ENCODE measurements at places on chromosomes 1 and 21.

DNA sequence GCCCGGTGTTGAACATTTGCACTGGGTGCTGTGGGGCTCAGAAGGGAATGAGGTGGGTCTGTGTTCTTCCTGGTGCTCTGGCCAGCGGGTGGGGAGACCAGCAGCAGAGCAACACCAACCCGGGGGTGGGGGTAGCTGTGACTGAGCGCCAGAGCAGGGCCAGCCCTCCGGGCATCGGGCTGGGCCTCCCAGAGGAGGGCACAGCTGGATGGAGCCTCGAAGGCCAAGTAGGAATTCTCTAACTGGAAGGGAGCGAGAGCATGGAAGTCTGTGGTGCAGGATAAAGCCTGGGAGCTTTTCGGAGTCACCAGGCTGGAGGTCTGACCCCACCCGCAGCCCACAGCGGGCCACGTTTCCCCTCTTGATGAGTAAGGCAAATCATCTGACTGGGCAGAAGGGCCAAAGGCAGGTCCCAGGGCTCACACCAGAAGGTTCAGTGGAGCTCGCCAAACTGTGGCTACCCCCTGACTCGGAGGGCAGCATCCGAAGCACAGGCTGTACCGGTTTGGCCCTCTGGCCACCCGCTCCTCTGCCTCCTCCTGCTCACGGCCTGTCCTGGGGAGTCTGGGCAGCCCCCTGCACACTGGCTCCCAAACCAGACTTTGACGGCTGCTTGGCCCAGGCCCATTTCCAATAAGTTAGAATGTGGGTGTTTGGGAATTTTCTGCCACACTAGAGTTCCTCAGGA lies 18.8 kb downstream of the SLC1A7 start:
- peak; percentile 91 for DNase-seq

DNA sequence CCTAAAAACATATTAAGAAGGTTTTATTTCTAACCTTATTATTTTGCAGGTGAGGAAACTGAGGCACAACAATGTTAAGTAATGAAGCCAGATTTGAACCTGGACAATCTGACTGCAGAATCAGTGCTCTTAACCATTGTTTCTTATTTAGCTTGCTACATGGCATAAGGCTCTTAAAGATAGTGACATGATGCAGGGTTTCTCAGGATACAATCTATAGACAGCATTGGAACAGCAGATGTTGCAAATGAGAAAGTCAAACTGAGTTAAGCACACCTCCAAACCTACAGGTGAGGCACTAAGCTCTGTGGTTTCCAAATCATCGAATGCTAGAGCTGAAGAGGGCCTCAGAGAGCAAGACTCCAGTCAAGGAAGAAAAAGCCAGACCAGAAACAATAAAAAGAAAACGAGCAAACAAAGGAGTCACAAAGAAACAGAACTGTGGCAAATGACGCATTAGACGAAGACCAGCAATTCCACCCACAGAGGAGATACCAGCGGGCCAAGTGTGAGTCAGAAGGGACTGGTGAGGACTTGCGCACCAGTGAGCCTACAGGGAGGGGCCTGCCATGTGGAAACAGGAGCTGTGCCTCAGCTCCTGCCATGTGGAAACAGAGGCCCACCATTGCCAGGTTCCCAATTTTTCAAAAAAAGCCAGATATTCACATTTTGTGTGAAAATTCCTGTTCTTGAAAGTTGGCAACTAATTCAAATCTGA lies 14.4 kb downstream of the CD58 start:
- peak; percentile 89 for DNase-seq

DNA sequence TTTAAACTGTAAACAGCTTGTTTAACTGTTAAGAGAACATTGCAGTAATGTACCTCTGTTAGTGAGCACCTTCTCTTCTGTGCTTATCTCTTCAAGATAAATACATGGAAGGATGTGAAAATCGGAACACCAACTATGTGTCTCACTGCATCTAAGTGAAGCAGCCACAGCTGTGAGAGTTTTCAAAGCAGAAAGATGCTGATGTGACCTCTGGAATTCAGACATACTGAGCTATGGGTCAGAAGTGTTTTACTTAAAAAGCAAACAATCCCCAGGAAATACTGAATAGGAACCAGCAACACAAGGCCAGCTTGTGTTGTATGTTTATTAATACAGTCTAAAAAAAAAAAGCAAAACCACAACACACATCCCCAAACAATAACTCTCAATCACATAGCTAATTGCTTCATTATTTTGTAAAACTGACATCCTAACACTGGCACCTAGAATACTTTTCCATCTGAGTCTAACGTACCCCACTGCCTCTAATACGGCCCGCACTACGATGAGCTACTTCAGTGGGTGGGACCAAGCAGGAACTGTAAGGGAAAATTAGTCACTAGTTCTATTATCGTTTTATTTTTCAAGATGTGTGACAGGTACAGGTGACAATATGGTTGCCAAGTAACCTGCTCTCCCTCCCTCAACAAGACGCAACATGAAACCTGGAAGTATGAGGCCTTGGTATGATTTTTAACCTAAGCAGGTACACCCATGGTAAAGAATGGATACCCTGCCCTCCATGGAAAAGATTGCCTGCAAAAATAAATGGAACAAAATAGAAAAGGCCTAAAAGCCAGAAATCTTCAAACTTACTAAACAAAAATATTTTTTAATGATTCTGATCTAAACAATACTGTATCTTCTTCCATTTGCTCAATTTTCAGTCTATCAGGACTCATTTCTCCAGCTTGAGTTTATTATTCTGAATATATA lies 13.9 kb downstream of the ERRFI1 start:
- no peak for DNase-seq

GRCh38 chr1:162902416-162902815 lies 41.4 kb upstream of the CCDC190 start:
- DNase-seq = no peak

DNA sequence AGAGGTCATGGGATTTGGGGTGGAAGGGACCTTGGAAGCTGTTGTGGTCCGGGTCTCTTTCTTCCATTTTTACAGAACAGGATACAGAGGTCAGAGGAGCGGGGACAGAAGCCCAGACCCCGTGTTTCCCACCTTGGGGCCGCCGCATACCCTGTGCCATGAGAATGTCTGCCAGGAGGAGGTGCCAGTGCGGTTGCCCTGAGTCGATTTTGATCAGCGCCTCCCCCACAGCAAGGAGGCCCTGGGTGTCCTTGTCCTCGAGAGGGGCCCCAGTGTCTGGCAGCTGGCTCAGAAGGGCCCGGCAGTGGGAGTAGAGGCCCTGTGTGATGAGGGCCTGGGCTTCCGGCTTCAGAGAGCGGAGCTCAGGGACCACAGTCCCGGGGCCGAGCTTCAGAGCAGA lies 12.3 kb upstream of the MMEL1 start:
- peak; percentile 32 for DNase-seq

GRCh38 chr21:38821248-38821647 lies 15.5 kb downstream of the ETS2 start:
- DNase-seq = no peak

- no peak for DNase-seq
Measured at GRCh38 chr1:26690157-26690556, 5.7 kb upstream of the ARID1A start.

- no peak for DNase-seq
Measured at GRCh38 chr1:166169182-166169581, 2.4 kb upstream of the FAM78B start.

GRCh38 chr1:51784997-51785421 lies 93.5 kb downstream of the NRDC start:
- DNase-seq = no peak

Data from tibial artery (tissue), 4 donors.